Osteoblast (primary cell): ENCODE measurements at places on chromosomes 5 and 9. TPM values are rescaled to one million over a fixed set of nuclear protein-coding genes. Genes with fewer than 3 reads are reported as not detected.

DNA sequence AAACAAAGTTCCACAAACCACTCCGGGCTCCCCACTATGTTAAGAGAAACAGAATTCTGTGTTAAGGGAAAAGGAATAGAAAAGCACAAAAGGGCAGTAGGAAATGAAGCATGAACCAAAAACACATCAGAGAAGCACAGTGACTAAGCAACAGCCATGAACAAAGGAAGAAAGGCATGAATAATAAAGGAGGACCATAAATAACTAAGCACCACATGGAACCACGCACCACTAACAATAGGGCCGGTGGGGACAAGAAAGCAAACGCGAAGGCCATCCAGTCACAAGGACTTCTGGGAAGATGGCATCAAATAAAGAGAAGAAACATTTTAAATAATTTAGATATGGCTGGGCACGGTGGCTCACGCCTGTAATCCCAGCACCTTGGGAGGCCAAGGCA, 18.0 kb downstream of the PRUNE2 start:
- no peak for DNase-seq

- DNase-seq: no peak
Measured at GRCh38 chr9:127159949-127160610, 37.6 kb upstream of the ANGPTL2 start.

DNA sequence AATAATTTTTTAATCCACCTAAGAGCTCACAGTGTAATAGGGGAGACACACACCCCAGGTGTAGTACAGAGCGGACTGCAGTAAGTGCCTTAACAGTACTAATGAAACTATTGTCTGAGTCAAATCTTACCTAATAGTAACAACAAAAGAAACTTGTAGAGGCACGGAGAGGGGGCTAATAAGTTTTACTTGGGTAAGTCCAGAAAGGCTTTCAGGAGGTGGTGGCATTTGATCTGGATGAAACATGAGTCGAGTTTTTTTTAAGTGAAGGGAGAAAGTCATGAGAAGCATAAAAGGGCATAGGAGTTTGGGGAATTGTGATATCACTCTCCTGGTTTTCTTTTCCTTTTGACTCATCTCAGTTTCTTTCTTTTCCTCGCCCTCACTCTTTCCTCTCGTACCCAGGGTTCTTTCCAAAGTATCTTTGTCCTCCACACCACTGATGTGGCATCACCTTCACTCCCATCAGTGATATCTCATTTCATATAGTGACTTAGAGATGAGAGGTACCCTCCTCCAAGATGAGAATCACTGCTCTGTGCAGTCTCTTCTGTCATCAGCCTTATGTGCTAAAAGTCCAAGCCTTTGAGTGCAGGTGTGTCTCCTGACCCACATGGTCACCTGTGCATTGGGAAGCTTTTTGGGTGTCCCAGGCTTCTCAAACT, 2.0 kb downstream of the CTNNA1 start:
- DNase-seq: peak; percentile 70

DNA sequence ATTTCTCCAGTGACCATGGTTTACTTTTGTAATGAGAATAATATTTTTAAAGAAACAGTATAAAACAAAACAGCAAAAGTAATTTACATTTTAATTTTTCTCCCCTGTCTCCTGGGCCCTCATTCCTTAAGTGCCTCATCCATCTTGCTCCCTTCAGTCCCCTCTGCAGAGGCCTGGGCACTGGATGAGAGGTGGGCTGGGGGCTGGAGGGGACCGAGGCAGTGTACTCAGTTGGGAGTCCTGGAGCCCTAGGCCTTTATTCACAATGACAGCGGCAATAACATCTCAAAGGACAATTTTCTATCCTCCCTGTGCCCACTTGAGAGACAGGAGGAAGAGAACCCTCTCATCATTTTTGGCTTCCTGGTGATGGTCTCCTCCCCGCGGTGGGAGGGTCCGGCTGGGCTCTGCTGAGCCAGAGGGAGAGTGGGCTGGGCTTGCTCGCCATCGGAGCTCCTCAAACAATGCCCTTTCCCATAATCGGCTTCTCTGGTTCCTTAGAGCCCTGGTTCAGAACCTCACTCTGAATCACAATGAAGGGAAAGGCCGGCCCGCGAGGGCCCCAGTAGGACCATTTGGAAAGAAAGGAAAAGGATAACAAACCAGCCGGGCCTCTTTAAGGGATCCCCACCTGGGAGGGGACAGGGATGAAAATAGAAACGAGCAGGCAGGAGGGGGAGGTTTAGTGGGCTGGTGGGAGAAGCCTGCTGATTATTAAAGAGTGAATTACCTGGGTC, 9.7 kb upstream of the SMIM32 start:
- no peak for DNase-seq

DNA sequence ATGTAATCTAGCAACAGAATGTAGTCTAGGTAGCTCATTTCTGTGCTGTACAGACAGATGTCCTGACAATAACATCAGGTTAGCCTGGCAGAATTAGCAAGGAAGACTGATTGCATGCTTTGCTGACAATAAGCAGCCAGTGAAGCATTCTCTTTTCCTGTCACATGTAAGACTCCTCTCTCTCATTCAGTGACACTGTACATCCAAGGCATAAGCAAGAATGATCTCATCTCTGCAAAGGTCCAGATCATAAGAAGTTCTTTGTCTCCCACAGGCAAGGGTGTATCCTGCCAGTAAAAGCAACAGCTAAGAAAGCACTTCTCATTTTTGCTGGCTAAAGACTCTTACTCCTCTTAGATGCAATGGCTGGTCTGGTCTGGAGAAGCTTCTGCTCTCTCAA, 861.8 kb downstream of the TAF11L14 start:
- DNase-seq: no peak

OR1L4 gene
- total RNA-seq: not detected in 2 replicates

SMIM33 gene
- total RNA-seq: not detected in 2 replicates

CLTA gene
- total RNA-seq: 253 and 262 TPM in 2 replicates
